ENCODE measurements at places on chromosomes 3 and 15.

- no peak for DNase-seq
These were observed 74.5 kb upstream of the LMOD3 start for GRCh38 chr3:69196876-69197275.

DNA sequence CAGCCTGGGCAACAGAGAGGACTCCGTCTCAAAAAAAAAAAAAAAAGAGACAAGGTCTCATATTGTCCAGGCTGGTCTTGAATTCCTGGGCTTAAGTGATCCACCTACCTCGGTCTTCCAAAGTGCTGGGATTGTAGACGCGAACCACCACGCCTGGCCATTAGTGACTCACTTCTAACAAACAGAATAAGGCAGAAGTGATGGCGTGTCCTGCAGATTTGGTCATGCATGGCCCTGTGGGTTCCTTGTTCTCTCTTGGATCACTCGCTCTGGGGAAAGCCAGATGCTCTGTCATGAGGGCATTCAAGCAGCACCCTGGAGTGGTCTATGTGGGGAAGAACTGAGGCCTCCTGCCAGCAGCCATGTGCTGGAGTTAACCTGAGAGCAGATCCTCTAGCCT is 27.4 kb upstream of the TJP1 start:
- DNase-seq, result no peak

DNA sequence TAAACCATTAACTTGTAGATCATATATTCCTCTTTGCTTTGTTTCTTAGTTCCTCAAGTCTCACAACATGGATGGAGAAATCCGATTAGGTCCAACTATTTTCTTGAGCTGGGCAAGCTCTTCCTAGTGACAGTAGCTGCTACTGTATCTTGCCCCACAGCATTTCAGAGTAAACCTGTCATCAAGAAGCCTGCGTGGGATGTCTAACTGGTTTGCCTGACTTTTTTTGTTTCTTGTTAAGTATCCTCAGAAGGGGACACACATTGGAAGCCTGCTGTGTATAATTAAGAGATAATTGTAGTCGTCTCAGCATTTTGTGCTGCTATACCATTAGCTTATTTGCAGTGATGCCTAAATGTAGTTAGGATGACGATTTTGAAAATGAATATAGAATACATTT is 29.3 kb upstream of the STT3B start:
- no peak for DNase-seq

- DNase-seq, result no peak
These were observed 22.8 kb downstream of the PLS1 start for GRCh38 chr3:142618917-142619461.

DNA sequence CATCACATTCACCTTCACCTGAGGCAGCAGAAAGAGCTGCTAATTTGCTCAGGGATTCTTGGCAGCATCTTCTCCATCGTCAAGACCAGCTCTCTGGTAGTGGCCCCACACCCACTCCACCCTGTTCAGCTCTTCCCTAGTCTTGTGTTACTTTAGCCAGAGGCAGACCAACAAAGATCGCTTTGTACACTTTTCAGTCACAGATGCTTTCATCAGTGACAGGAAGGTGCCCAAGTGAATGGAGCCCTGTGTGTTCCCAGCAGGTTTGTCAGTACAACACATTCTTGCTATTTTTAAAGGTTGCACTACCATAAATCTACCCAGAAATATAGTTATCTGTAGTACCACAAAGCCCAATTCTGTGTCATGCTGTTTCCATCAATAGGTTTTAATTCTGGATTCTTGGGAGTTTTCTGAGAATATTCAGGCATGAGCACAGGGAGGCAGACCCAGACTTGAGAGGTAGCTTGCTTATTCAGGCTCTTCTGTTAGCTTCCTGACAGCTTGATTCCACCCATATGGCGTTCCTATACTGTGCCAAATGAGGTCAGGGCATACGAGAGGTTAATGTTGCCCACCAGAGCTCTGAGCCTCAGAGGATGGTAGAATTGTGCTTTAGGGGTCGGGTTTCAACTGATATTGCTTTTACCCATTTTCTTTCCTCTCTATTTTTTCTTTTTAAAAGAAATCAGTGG is 109.8 kb upstream of the MANF start:
- no peak for DNase-seq

DNA sequence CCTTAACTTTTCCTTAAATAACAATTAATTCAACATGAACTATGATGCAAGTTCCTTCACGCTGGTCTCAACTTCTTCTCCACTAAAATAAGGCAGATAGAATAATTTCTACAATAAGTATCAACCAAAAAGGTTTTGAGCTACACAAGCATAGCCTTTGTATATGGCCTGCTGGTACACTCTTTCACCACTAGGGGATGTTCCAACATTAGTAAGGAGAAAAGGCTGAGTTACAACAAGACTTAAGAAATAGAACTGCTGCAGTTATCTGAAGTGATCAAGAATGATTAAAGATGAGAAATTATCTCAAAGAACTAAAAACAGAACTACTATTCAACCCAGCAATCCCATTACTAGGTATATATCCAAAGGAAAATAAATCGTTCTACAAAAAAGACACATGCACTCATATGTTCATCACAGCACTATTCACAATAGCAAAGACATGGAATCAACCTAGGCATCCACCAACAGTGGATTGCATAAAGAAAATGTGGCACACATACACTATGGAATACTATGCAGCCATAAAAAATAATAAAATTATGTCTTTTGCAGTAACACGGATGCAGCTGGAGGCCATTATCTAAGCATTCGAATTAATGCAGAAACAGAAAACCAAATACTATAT is 14.4 kb downstream of the ATP13A3 start:
- DNase-seq, result peak; percentile 71

DNA sequence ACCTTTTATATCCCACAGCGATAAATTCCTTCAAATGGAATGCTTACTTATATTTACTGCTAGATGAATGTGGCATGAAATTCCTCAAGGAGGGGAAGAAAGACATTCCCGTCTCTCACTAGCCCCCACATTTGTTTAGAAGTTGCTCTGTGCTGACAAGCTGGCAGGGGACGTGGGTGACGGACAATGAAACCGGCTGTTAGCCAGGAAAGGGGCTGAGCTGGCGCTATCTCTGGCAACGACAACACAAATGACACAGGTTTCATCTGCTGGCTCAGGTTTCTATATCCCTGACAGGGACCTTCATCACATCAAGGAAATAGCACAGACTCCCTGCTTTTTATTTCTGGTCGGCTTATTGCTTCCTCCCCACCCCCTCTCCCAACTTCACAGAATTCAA is 15.8 kb downstream of the RUVBL1 start:
- no peak for DNase-seq

DNA sequence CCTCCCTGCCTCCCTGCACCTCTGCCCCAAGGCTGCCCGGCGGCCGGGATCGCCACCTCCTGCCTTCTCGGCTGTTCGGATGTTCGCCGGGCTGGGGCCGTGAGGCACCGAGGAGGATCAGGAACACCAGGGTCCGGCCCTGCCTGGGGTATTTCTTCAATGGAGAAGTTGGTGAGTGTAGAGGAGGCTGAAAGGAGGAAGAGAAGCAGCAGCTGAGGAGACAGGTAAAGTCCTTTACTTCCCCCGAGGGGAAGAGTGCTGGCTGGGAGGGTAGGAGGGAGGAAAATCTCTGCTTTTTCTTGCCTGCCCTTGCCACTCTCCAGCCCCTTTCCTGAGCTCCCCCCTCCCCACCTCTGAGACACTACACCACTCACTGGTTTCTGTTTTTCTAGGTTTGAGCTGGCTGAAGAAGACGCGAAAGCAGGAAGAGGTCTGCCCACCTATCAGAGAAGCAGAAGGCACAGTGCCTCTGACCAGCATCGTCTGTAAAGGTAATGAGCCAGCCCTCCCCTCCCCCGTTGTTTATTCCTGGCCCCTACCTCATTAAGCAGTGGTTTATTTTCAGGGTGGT is 519 bp downstream of the ASB7 start:
- peak; percentile 65 for DNase-seq
